B cell (primary cell): ENCODE measurements at places on chromosomes 4 and X. TPM values are rescaled to one million over a fixed set of nuclear protein-coding genes. Genes with fewer than 3 reads are reported as not detected.

Gene ACE2
- not detected in 2 replicates for total RNA-seq

Gene GAGE2A
- not detected in 2 replicates for total RNA-seq

Gene NSG1
- not detected in 2 replicates for total RNA-seq

Gene H2BW2
- not detected in 2 replicates for total RNA-seq

Gene PAGE4
- not detected in 2 replicates for total RNA-seq
